ENCODE measurements at places on chromosomes 16 and 17. TPM values are rescaled to one million over a fixed set of nuclear protein-coding genes. Genes with fewer than 3 reads are reported as not detected.

DNA sequence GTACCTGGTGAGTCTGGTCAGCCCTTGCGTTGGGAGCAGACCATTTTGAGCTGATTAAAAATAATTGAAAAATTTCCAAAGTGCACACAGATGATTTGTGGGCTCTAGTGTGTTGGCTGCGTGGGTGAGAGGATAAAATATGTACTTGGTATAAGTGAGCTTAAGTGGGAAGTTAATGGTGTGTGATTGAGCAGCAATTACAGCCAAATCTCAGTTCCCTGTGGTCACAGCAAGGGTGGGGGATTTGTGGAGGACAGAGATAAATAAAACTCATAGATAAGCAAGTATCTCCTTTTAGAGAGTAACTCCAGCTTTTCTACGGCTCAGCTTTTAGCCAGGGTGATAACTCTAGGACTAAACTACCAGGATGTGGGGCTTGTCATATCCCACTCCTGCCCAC, 390.4 kb downstream of the UTP18 start:
- no peak for DNase-seq

DNA sequence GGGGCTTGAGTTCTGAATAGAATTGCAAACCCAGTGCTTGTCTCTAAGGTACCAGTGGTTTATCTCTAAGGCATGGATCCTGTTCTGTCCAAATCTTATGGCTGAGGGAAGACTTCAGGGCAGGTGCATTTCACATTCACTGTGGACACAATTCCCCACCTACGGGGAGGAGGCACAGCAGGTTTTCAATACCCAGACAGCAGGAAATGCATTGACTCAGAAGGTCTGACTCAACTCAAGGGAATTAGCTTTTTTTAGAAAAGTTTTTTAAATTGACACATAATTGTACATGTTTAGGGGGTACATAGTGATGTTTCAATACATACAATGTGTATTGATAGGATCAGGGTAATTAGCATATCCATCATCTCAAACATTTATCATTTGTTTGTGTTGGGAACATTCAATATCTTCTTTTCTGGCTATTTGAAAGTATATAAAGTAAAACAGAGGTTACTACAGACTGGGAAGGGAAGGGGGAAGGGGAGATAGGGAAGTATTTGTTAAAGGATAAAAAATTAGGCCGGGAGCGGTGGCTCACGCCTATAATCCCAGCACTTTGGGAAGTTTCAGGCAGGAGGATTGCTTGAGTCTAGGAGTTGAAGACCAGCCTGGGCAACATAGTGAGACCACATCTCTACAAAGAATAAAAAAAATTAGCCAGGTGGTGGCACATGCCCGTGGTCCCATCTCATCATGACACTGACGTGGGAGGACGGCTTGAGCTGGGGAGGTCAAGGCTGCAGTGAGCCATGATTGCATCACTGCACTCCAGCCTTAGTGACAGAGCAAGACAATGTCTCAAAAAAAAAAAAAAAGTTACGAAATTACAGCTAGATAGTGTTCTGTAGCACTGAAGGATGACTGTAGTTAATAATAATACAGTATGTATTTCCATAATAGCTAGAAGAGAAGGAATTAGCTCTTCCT, 54.9 kb downstream of the RGS9 start:
- no peak for DNase-seq

DNA sequence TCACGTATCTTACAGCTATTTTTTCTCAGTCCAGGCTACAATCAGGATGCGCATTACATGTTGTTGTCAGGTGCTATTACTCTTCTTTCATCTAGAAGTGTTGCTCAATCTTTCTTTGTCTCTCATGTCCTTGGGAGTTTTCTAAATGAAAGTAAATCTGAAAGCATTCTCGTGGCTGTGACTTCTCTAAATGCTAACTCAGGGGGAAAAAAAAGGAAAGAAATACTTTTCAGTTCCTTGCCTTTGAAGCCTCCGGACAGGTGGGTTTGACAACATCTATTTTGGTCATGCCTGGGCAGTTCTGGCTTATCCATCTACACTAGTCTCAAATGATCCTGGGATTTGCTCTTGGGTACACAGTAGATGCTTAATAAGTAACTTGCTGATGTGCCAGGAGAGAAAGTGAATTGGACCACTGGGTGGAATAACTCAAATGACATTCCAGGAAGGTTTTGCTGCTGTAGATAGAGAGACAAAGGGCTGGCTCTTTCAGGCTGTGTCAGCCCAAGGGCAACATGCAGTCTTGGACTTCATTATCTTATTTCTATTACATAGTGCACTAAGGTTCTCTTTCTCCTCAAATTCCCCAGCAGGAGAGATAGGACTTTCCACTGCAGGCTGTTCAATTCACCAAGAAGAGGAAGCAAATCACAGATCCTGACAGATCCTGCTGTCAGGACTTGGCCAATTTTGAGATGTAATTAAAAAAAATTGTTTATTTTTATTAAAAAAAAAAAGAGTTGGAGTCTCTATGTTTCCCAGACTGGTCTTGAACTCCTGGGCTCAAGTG, 63.6 kb upstream of the NFAT5 start:
- DNase-seq: no peak

DNA sequence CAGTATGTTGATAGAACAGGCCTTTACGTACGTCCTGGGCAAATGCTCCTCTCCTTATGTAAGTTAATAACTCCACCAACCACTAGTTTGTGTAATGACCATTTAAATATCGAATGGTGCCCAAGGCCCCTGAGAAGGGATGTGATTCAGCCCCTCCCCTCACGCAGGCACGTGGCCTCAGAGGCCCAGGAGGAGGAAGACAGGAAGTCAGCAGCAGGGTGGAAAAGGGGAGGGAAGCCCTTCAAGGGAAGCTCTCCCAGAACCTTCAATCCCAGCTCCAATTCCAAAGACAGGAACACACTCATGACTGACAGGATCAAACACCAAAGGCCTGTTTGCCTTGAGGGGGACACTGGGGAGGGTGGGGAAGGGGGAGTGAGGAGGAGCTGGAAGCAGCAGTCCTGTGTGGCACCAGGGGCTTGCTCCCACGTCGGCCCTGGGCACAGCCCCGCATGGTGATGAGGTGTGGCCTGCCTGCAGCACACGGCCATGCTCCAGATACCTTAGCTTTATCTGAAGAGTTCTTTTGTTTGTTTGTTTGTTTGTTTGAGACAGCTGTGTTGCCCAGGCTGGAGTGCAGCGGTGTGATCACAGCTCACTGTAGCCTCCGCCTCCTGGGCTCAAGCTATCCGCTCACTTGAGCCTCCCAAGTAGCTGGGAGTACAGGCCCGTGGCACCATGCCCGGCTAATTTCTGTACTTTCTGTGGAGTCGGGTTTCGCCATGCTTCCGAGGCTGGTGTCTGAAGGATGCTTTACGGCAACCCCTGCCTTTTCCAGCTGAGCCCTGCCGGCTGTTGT, 105.0 kb downstream of the ZNF778 start:
- DNase-seq: peak; percentile 83

DNA sequence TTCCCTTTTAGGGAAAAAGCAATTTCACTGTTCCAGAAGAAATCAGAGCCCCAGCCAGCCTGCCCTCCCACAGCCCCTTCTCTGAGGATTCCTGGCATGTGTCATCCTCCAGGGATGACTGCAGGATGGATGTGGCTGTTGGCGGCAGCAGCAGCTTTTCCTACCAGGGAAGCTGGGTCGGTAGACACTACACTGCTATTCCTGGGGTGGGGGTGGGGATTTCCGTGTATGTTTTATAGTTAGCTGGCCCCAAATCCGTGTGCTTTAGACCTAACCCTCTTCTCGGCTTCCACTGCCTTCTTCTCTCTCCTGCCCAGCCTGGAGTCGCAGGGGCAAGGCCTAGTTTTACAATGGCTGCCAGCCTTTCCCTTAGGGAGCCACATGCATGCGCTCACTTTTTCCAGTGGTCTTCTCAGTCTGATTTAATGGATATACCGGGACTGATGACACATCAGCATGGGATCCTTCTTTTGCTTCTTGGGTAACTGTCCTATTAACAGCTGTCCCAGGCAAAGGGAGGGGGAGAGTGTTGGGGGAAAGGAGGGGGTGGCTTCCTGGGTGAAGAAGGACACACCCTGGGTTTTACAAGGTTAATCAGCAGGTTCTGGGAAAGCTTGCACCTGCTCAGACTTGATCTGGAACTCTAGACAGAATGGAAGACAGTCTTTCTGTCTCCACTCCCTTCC, 2.7 kb upstream of the NFE2L1 start:
- DNase-seq: no peak

GRCh38 chr17:59508999-59509625, 56.3 kb upstream of the DHX40 start:
- DNase-seq: no peak

ZG16 gene
- not detected for total RNA-seq

DNA sequence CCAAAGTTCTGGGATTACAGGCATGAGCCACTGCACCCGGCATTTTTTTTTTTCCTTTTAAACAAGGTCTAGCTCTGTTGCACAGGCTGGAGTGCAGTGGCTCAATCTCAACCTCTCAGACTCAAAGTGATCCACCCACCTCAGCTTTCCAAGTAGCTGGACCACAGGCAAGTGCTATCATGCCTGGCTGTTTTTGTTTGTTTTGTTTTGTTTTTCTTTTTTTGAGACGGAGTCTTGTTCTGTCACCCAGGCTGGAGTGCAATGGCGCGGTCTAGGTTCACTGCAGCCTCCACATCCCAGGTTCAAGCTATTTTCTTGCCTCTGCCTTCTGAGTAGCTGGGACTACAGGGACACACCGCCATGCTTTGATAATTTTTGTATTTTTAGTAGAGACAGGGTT, 19.1 kb upstream of the ZC3H7A start:
- DNase-seq: no peak

GRCh38 chr16:12097523-12098428, 121.2 kb downstream of the SNX29 start:
- peak; percentile 85 for DNase-seq

- DNase-seq: no peak
Measured at GRCh38 chr16:15057681-15058417, 2.0 kb upstream of the NTAN1 start.

DNA sequence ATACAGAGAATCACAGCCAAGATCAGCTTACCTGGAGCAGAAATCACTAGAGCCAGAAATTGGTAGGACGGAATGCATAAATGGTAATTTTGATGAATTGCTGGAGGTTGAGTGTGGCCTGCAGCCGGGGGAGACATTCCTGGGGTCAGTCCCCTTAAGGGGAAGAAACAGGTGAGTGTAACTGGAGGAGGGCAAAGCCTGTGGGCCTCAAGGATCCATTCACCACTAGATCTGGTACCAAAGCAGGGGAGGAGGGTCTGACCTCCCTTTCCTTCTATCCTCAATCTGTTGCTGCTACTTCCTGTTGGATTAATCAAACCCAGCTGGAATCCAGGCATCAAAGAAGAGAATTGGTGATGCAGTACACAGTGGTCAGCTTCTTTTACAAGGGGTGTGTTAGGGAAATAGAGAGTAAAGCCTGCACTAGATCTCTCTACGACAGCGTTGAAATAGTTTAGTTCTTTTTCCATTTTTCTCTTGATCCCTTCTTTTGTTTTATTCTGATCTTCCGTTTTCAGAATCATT, 8.6 kb upstream of the ABCA9 start:
- no peak for DNase-seq

DNA sequence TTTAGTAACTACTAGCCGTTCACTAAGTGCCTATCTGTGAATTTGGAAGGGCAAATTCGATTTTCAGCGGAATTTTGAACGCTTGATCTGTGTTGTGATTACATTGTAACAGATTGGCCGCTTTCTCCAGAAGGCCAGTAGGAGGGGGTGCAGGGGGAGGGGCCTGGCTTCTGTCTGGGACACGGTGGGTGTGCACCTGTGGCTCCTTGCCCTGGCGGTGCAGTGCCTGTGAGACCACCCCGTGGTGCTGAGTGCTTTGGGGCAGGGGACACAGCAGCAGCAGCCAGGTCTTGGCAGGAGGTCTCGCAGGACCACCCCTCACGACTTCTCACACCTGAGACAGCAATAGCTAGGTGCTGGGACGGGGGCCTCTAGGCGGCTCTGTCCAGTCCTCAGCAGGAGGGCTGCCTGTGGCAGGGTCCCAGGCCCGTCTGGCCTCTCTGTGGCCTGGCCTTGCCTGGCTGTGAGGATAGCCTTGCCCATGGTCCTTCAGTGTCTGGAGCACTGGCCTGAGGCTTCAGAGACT, 1.8 kb downstream of the UBE2I start:
- DNase-seq: no peak

DNA sequence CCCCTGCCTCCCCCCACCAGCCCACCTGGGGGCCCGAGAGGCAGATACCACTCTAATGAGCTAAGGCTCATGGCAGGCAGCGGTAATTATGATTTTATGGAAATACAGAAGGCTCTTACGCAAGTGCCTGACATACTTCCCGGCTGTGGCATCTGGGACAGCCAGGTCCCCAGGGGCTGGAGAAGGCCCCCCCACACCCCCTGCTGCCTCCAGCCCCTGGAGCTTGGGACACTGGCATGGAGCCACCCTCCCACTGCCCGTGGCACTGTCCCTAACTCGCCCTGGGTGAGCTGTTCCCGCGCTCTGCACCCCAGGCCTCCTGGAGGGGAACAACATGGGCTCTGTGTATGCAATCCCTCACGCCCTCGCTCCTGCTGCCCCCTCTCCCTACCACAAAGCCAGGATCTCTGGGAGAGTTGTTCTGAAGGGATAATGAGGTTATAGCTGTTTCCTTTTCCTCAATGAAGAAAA, 5.4 kb upstream of the STAC2 start:
- DNase-seq: no peak

FBXW10 gene
- not detected for total RNA-seq

KRTAP2-1 gene
- not detected for total RNA-seq

GAS2L2 gene
- 0.04 TPM for total RNA-seq

DNA sequence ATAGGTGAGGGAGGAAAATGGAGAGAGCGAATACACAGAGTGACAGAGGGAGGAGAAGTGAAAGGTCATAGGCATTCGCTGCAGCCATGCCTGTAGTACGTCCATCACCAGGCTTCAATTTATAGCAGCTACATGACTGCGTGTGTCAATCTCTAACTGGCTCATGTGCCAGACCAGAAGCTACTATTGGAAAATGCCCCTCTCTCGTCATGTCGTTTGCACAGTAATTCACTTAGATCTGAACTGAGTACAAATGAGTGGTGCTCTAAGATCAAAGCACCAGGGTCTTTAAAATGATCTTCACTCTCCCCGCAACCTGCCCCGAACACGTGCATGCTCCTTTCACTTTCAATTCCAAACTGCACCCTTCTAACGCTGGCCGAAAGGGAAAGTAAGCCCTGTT, 51.3 kb downstream of the ADCY9 start:
- no peak for DNase-seq

- DNase-seq: no peak
Measured at GRCh38 chr16:80294172-80294571, 246.6 kb upstream of the DYNLRB2 start.

GRCh38 chr16:25419153-25419552, 161.5 kb upstream of the ZKSCAN2 start:
- DNase-seq: no peak

CRHR1 gene
- total RNA-seq: 1.2 TPM

All from H4 (cell line).